Esophagus squamous epithelium (tissue), 5 donors: ENCODE measurements at places on chromosomes 7 and 10.

DNA sequence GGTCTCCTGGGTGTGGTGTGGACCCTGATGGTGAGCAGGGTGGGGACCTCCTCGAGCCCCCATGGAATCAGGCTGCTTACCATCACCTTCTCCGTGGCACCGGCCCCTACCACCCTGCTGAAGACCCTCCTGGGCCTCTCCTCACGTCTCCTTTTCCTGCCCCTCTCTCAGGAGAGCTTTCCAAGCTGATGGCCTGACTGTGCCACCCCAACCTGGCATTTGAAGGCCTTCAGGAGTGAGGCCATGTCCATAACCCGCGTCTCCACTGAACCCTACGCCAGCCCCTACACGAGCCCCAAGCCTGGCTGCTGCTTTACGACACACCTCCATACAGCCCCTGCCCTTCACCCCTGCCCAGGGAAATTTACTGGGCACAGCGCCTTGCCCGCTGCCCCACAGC is 55.4 kb downstream of the ZRANB1 start:
- no peak for DNase-seq
- no peak overlapping the region for H3K4me3 ChIP-seq
- no peaks in the 10 kb centered on the region for H3K4me1 ChIP-seq
- no peaks in the 10 kb centered on the region for H3K27me3 ChIP-seq

GRCh38 chr10:28623483-28623882 is 53.8 kb upstream of the BAMBI start:
- peaks cover 6% of the 10 kb centered on the region for H3K4me1 ChIP-seq
- no peak for DNase-seq
- H3K27me3 ChIP-seq, result no peaks in the 10 kb centered on the region
- no peak overlapping the region for H3K4me3 ChIP-seq
- no peaks in the 10 kb centered on the region for H3K36me3 ChIP-seq
- H3K27ac ChIP-seq, result no peak overlapping the region

- no peak for DNase-seq
- H3K4me1 ChIP-seq, result peaks cover 14% of the 10 kb centered on the region
- H3K27ac ChIP-seq, result no peak overlapping the region
- H3K4me3 ChIP-seq, result no peak overlapping the region
- H3K27me3 ChIP-seq, result no peaks in the 10 kb centered on the region
Measured at GRCh38 chr7:148500978-148501377, 89.6 kb upstream of the C7orf33 start.

GRCh38 chr10:125010362-125010761 is 68.4 kb downstream of the ZRANB1 start:
- H3K27me3 ChIP-seq, result no peaks in the 10 kb centered on the region
- peaks cover 40% of the 10 kb centered on the region for H3K36me3 ChIP-seq
- no peak for DNase-seq
- H3K4me1 ChIP-seq, result peaks cover 44% of the 10 kb centered on the region

DNA sequence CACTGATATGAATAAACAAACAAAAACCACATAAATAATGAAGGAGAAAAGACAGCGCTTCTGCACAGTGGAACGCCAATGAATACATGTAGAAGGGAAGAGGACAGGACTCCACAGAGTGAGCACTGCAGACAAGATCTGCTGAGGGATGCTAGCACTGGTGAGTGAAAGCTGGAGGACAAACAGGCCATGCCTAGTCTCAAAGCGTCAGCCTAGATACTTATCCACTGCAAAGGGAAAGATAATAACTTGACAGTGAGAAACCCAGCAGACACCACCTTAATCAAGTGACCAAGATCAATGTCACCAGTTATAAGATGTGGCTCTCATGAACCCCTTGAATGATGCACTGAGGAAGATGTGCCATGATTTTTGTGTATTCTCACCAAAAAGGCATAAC is 227.6 kb downstream of the SKAP2 start:
- H3K4me1 ChIP-seq, result no peaks in the 10 kb centered on the region
- no peaks in the 10 kb centered on the region for H3K36me3 ChIP-seq
- H3K27ac ChIP-seq, result no peak overlapping the region

GRCh38 chr10:78448470-78448869 is 414.8 kb downstream of the RPS24 start:
- no peak overlapping the region for H3K27ac ChIP-seq
- no peak for DNase-seq
- no peaks in the 10 kb centered on the region for H3K36me3 ChIP-seq
- H3K4me1 ChIP-seq, result no peaks in the 10 kb centered on the region
- H3K27me3 ChIP-seq, result no peaks in the 10 kb centered on the region

DNA sequence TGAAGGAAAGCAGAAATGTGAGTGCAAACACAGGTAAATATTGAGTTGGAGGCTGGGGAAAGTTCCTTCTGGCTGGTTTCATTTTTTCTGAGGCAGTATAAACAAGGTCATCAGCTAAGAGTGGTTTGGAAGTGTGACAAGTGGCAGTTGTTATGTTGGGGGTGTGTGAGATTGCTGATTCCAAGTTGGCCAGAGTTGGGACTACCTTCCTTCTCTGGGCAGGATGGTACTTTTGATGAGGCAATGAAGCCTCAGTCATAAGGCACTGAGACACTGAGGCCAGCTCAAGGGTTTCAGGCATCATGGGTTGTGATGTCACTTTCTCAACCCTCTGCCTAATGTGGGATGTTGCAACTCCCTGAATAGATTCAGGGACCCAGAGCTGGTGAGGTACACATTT is 8.2 kb upstream of the PTTG1IP2 start:
- no peak overlapping the region for H3K4me3 ChIP-seq
- H3K36me3 ChIP-seq, result no peaks in the 10 kb centered on the region
- DNase-seq, result no peak

GRCh38 chr10:124152139-124153022 is 59.0 kb upstream of the CHST15 start:
- no peaks in the 10 kb centered on the region for H3K36me3 ChIP-seq
- H3K27me3 ChIP-seq, result no peaks in the 10 kb centered on the region
- no peak for DNase-seq

DNA sequence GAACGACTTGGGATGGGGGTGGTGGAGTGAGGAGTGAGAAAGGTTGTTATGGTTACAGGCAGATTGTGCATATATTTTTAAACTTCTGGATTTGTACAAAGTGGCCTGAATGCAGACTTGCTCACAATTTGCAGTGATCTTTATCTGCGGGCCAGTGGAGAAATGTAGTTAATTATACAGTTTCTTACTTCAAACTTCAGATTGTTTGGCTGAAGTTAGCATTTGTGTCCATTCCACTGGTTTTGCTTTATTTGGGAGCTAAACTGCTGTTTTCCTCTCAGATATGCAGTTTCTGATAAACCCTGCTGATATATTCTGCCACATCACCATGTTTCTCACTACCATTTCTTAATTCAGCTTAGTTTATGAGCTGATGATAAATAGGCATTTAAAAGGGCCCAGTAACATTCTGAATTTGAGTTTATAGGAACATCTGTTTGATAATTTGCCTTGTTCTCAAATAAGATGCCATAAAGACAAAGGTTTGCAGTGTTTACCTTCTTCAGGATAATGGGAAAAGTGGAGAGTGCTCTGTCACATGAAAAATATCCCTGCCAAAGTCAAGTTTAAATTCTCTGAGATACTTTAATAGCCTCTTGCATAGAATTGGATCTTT is 170.1 kb downstream of the ST7 start:
- no peak for DNase-seq
- no peak overlapping the region for H3K27ac ChIP-seq
- H3K4me1 ChIP-seq, result peaks cover 6% of the 10 kb centered on the region
- H3K4me3 ChIP-seq, result no peak overlapping the region

DNA sequence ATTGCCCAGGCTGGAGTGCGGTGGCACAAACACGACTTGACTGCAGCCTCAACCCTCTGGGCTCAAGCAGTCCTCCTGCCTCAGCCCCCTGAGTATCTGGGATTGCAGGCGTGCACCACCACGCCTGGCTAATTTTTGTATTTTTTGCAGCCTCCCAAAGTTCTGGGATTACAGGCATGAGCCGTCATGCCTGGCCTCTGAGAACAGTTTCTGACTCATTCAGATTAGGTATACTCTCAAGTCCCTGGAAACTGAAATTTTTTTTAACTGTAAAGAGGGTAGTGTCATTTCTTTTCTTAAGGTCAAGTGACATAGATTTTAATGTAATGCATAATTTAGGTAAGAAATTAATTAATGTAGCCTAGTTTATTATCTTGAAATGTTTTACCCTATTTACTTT is 104.7 kb downstream of the SEPTIN7 start:
- DNase-seq, result no peak
- H3K27me3 ChIP-seq, result no peaks in the 10 kb centered on the region
- no peak overlapping the region for H3K27ac ChIP-seq

- H3K27me3 ChIP-seq, result peaks cover 74% of the 10 kb centered on the region
- peaks cover 54% of the 10 kb centered on the region for H3K4me1 ChIP-seq
- H3K27ac ChIP-seq, result no peak overlapping the region
Measured at GRCh38 chr7:1245524-1246050, 12.9 kb downstream of the UNCX start.

GRCh38 chr7:50711271-50712175 is 71.2 kb downstream of the GRB10 start:
- no peak overlapping the region for H3K4me3 ChIP-seq
- DNase-seq, result no peak
- H3K27me3 ChIP-seq, result no peaks in the 10 kb centered on the region
- H3K36me3 ChIP-seq, result no peaks in the 10 kb centered on the region

- H3K27ac ChIP-seq, result no peak overlapping the region
- no peak for DNase-seq
- H3K4me3 ChIP-seq, result no peak overlapping the region
Measured at GRCh38 chr7:92851732-92852131, 15.4 kb upstream of the CDK6 start.

GRCh38 chr7:25861601-25862260 is 290.3 kb upstream of the NFE2L3 start:
- peaks cover 87% of the 10 kb centered on the region for H3K27me3 ChIP-seq
- H3K27ac ChIP-seq, result no peak overlapping the region
- H3K4me3 ChIP-seq, result no peak overlapping the region
- H3K36me3 ChIP-seq, result no peaks in the 10 kb centered on the region

DNA sequence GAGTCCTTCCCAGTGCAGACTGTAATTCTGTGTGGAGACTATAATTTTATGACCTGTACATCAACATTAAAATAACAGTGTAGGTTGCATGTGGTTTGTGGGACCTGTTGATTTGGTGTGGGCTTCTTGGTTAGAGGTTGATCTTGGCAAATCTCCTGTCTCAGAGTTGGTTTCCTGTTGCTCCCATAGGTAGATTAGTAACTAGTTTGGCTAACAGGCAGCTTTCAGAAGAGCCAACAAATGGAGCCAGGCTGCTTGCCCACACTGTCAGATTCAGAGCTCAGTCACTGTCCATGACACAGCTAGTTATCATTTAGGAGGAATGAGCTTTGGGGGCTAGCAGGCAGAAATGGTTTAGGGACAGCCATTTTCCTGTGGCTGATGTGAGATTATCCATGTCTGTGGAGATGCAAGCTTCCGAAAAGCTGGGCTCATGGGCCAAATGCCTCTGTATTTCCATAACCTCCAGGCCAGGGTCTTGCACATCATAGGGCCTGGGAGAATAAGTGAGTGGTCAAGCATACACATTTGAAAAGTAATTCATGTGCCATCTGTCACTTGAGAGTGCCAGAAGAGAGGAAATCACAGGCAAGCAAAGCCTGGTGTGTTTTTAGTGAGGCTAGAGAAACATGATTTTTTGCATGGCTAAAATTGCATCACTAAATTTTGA is 33.4 kb downstream of the CCM2 start:
- DNase-seq, result no peak
- H3K4me1 ChIP-seq, result peaks cover 74% of the 10 kb centered on the region
- H3K4me3 ChIP-seq, result no peak overlapping the region
- no peaks in the 10 kb centered on the region for H3K36me3 ChIP-seq
- H3K27ac ChIP-seq, result peak overlapping the region; percentile 29
- H3K27me3 ChIP-seq, result no peaks in the 10 kb centered on the region

DNA sequence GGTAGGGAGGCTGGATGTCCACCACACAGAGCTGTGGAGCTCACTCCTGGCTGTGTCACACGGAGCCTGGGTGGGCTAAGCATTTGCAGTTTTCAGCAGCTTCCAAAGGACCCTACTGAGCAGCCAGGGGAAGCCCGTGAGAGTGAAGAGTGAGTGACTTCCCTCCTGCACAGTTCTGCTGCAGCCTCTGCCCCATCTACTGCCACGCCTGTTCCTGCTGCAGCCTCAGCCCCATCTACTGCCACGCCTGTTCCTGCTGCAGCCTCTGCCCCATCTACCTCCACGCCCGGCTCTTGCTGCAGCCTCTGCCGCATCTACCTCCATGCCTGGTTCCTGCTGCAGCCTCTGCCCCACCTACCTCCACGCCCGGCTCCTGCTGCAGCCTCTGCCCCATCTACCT is 12.2 kb downstream of the ADAM8 start:
- H3K4me1 ChIP-seq, result peaks cover 29% of the 10 kb centered on the region
- H3K27me3 ChIP-seq, result no peaks in the 10 kb centered on the region
- no peak overlapping the region for H3K27ac ChIP-seq
- no peaks in the 10 kb centered on the region for H3K36me3 ChIP-seq
- H3K4me3 ChIP-seq, result no peak overlapping the region

GRCh38 chr7:124033095-124033806 is 384 bp upstream of the TMEM229A start:
- H3K27ac ChIP-seq, result no peak overlapping the region
- H3K27me3 ChIP-seq, result peaks cover 68% of the 10 kb centered on the region
- H3K36me3 ChIP-seq, result no peaks in the 10 kb centered on the region
- DNase-seq, result no peak

- no peaks in the 10 kb centered on the region for H3K27me3 ChIP-seq
- no peak for DNase-seq
- peaks cover 29% of the 10 kb centered on the region for H3K4me1 ChIP-seq
Measured at GRCh38 chr7:77837275-77837674, 38.7 kb downstream of the PHTF2 start.

DNA sequence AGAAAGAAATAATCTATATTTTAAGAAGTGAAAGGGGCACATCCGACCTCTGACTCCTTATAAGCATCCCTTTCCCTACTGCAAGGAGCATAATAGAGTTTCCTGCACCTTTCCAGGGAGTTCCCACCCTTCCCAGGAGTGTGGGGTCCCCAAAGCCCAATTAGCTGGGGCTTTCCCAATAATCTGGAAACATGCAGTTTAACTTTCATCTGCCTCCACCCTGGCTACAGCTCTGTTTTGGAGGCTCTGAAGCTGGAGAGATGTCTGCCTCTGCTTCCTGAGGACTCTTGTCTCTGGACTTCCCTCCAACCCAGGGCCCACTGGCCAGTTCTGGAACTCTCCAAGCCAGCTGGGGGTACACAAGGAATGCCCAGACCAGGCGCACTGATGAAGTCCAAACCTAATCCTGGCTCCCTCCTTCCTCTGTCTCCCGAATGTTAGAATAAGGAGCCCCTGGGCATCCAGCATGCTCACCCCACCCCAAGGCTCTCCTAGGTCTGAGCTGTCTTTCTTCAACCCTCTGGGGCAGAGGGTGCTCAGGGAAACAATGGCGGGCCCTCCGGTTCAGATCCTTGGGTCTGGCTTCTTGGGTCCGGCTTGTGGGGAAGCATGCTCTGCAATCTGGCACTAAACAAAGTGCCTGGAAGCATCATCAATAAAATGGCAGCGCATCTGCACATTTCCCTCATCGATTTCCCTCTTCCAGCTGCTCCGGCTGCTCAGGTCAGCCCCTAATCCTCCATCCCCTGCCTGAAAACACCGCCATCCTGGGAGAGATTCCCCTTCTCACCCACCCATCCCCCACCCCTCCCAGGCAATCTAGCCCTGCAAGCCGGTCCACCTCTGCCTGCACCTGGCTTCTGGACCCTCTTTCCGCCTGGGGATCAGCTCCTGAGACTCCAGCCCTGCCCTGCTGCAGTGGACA is 13.3 kb downstream of the HOXA4 start:
- peak overlapping the region; percentile 82 for H3K4me3 ChIP-seq
- peaks cover 28% of the 10 kb centered on the region for H3K4me1 ChIP-seq
- no peaks in the 10 kb centered on the region for H3K27me3 ChIP-seq
- peak overlapping the region; percentile 96 for H3K27ac ChIP-seq
- DNase-seq, result no peak

- H3K27ac ChIP-seq, result no peak overlapping the region
- H3K4me1 ChIP-seq, result no peaks in the 10 kb centered on the region
- H3K36me3 ChIP-seq, result no peaks in the 10 kb centered on the region
- DNase-seq, result no peak
- H3K4me3 ChIP-seq, result no peak overlapping the region
Measured at GRCh38 chr10:86721232-86721631, 35.2 kb upstream of the BMPR1A start.
